ENCODE measurements at places on chromosomes 2 and 18.

DNA sequence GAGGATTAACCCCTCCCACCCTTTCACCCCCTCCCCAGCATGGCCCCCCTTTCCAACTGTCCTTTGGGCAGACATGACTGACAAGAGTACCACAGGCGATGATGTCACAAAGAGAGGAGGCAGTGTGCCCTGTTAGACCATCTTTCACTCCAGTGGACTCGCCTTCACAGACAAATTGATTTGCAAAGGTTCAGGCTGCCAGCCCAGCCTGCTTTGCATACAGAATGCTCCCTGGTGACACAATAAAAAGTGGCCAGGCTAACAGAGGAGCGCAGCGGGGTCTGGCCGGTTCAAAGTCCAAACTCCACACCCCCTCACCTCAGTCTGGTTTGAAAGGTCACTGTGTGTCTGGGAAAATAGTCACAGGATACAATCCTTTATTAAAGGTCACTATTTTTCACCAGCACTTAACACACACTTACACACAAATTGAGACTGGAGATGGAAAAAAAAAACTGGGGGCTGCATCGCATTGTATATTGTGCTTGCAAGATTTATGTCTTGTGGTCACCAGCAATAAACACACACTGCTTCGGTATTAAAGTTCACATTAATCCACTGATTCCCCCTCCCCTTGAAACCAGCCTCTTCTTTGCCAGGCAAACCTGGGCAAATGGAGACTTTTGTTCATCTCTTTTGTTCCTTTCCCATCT is 236.9 kb downstream of the BCL11A start:
- DNase-seq: no peak

- DNase-seq: no peak
Observed at GRCh38 chr2:99698896-99699295, 209.1 kb upstream of the REV1 start.

DNA sequence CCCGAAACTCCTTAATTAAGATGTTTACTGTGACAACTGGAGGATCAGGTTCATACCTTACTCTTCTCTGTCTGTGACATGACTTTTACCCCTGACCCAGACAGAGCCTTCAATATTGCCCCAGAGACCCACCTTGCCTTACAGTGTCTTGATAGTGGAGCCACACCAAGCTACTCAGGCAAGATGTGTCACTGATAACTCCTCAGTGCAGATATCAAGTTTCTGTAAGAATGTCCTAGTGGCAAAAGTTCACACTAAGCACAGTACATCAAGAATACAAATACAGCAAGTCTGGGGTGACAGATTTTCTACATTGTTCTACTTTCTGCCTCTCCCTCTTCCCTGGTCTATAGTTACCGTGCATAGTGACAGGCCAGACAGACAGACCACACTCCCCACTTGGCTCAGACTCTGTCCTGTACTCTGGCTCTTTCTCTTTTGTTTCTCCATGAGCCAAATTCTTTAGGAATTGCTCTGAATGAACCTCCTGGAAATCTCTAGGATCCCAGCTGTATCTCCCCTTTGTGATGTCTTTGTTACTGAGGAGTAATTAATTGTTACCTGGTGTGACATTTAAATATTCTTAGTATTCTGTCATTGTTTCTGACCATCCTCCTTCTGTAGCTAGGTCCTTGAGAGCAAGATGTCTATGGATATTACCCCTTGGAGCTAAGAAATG is 24.1 kb upstream of the APOB start:
- DNase-seq: no peak

DNA sequence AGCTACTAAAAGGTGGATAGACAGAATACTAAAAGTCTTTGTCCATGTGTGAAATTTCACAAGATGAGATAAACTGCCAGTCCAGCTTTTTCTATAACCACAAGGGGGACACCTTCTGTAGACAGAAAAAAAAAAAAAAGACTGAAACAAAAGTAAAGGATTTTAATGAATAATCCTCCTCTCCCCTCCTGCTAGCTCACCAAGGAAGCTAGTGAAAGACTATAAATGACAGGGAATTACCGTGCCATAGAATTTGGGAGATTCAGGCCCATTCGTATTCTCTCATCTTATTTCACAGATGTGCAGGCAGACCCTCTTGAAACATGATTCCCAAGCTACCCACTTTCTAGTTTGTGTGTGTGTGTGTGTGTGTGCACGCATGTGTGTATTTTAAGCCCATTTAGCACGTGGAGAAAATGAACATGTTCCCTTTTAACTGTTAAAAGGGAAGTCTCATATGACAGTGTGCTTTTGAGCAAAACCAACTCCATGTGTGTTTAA is 36.3 kb upstream of the SLC8A1 start:
- DNase-seq: no peak

DNA sequence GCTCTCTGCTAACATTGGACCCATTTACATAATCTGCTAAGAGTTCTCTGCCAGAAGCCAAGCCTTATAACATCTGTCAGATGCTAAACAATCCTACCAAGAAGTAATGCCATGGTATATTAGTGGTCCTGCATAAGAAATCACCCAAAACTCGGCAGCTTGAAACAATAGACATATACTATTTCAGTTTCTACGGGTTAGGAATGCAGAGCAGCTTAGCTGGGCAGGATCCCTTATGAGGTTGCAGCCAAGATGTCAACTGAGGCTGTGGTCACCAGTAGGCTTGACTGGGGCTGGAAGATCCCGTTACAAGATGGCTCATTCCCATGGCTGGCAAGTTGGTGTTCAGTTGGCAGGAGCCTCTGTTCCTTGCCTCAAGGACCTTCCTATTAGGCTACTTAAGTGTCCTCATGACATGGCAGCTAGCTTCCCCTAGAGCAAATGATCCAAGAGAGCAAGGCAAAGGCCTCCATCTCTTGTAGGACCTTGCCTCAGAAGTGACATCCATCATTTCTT is 25.1 kb upstream of the SOS1 start:
- no peak for DNase-seq

DNA sequence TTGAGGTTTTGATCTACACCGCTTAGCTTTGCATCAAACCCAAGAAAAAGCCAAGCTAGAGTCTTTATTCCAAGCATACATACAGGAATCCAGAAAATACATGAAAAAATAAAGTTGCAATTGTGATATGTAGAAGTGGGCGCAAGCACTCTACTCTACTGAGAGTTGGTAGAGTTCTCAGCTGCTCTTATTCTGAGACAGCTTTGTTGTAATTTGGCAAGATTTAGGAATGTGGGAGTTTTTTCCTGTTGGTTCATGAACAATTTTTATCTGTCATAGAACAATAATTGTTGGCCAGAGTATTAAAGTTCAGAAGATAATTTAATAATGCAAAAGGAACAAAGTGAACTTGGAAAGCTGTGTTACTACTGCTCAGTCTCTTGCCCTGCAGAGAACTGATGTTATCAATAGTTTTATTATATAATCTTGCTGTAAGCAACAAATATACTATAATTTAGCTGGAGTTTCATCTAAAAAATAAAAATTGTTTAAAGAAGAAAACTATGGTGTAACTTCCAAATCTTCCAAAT is 302.0 kb upstream of the RND3 start:
- no peak for DNase-seq
